ENCODE measurements at places on chromosomes 7 and 10.

GRCh38 chr10:86438091-86438749 is 71.6 kb upstream of the GRID1 start:
- no peak for DNase-seq

GRCh38 chr10:64690194-64690593 is 1169.0 kb downstream of the REEP3 start:
- DNase-seq: no peak

GRCh38 chr10:73863039-73863817 is 11.1 kb downstream of the CAMK2G start:
- DNase-seq: no peak

DNA sequence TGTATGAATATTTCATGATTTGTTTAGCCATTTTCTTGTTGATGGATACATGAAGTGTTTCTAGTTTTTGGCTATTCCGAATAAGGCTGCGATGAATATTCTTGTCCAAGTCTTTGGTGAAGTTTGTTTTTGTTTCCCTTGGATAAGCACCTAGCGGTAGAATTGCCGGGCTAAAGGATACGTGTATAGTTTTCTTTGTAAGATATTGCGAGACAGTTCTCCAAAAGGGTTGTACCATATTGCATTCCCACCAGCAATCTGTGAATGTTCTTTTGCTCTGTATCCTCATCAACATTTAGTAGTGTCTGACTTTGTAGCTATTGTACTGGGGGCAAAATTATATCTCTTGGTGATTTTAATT is 142.6 kb downstream of the DOCK1 start:
- no peak for DNase-seq

GRCh38 chr7:132141109-132141508 is 435.2 kb downstream of the PLXNA4 start:
- DNase-seq: no peak

DNA sequence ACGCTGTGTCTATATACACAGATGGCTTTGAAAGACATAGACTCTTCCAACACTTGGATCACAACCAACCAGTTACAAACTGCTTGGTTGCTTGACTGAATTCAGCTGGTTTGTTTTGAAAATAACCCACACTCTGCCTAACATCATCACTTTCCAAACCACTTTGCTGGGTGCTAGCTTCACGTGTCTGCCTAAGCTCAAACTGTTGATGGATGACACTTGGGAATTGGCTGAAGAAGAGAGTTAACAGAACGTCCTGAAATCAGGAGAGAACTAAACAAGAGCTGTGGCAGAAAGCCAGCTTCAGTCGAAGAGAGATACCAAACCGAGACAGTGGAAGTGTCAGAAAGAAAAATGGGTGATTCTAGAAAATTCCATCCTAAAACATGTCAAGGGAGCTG is 420.8 kb upstream of the AUTS2 start:
- DNase-seq: peak; percentile 60

- no peak for DNase-seq
Measured at GRCh38 chr10:57161157-57161556, 800.1 kb upstream of the ZWINT start.

DNA sequence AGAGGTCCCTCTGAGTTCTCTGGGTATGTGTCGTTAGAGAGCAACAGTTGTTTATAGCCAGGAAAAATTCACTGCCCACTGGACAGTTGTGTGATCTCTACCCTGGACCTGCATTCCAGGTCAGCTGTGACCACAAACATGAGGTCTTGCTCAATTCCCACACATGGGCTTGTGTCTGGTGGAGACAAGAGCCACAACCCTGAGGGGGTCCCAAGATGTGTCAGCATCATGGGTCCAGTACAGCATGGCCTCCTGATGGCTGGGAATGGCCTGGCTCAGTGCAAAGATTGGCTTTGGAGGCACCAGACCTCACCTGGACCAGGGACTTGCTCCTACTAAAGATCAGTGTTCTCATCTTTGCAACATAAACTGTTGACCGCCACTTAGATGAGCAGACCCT is 751.6 kb downstream of the GRID1 start:
- DNase-seq: no peak

DNA sequence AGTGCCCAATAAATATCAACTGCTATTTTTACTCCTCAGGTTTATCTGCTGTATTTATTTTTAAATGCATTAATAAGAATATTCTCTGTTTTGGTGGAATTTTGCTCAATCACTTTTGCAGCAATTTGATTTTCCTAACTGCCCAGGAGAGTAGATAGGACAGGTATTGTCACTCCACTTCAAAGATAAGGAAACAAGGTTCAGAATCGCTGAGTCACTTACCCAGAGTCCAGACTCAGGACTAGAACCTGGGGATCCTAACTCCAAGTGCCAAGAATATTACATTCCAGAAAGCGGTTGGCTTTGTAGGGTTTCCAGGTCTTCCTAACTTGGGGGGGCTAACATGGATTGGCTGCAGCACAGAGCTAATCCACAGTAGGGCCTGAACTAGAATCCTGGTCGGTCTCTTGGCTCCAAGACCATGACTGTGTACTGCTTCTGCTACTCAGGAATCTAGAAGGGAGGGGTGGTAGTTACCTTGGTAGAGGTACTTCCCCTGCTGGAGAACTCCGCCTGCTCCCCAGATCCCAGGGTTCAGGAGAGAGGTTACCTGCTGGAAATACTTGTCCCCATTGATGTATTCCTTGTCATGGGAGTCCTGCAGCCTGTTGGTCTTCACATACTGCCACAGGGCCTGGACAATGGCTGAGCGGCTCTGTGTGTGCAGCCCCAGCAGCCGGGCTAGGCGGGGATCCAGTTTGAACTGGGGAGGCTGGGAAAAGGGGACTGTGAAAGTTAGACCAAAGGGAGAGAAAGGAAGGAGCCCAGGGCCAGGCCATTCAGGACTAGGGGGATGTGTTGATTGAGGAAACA is 7.3 kb downstream of the SMARCD3 start:
- no peak for DNase-seq

- no peak for DNase-seq
Measured at GRCh38 chr10:85250304-85250703, 921.9 kb downstream of the CCSER2 start.

DNA sequence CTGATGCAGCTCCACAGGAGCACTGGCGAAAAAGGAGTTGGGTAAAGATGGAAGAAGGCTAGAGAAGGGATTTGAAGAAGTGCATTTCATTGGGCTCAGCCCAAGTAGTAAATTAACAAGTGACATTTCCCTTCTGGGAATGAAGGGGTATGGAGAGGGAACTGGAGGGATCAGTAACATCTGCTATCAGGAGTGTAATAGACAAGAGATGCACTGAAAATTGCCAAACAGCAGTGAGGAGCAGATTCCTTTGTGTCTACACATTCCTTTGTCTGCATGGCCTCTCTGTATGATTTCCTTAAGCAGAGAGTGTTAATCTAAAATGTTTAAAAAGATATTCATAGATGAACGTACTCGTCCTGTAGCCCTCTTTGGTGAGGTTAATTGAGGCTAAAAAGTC is 148.2 kb upstream of the FERD3L start:
- no peak for DNase-seq

DNA sequence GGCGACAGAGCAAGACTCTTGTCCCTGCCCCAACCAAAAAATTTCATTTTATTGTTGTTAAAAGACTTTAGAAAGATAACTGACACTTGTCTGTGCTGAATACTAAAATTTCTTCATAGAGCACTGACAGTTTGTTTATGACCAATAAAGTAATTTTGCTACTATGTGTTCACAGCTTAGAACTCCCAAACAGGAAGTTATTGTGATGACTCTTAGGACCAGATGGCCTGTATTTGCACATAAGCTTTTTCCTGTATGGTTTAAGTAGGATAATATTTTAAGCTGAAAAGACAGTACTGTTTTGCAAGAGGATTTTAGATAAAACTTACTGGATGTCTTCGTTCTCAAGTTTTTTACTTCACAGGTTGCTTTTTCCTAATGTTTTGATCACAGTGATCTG is 80.7 kb downstream of the MMRN2 start:
- DNase-seq: no peak

DNA sequence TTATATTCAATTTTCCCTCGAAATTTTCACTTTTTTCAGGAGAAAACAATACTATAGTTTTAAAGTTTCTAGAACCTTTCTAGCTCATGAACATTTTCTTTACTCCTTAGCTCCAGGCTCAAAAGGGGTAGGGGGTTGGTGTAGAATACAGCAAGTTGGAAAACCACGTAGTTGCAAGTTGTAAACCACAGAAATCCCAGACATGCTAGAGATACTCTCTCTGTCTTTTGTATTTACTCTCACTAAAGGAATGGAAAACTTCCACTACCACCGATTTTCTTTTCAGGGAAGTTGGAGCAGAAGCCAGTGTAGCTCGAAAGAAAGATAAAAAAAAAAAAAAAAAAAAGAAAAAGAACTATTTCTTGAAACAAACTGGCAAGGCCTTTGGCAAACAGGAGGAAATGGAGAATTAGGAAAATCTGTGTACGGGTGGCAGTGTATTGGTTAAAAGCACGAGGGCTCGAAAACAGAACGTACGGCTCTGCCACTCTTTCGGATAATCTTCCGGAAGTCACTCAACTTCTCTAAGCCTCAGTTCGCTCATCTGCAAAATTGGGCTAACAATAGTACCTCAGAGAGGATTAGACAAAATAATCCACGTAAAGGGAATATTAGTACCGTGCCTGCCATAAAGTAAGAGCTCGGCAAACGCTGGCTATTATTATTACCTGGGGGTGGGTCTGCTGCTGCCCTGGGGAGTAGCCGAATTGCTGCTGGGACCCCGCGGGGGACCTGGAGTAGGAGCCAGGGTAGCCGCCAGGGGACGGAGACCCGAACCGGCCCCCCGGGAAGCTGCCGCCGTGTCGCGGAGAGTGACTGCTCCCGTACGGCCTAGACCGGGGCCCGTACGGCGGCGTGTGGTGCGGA is 628 bp downstream of the MPLKIP start:
- DNase-seq: peak; percentile 27

DNA sequence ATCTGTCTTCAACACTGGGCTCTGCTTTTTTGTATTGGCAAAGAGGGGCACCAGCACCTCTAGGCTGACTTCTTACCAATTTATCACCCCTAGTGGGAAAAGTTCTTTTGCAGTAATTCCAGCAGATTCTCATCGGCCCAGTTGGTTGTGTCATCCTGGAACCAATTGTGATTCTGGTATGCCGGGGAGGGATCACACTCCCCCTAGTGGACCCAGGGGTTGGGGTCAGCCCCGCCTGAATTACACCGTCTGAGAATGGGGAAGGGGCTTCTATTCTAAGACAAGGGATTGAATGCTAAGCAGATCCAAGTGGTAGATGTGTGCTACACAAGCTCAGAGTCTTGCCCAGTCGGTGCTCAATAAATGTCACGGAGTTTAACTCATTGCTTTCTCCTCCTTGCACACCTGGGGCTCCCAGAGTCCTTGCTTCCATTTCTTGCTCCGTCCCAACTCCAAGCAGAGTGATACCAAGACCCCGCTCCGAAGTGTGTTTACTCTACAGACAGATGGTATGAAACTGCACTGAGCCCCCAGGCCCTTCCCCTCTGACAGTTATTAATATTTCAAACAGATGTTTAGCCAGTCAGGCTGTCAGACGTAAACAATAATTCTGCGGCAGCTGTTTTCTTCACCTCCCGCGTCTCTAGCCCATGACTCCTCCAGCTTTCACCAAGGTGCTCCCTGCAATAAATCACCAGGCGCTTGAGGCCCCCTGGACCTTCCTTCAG is 71.9 kb downstream of the C10orf105 start:
- no peak for DNase-seq

GRCh38 chr7:22343612-22344011 is 13.3 kb downstream of the RAPGEF5 start:
- no peak for DNase-seq

- no peak for DNase-seq
Measured at GRCh38 chr10:84026821-84027257, 112.5 kb upstream of the GHITM start.

GRCh38 chr7:155694851-155695250 is 50.4 kb downstream of the RBM33 start:
- no peak for DNase-seq

- DNase-seq: no peak
Measured at GRCh38 chr10:129972145-129972965, 8.3 kb upstream of the EBF3 start.

DNA sequence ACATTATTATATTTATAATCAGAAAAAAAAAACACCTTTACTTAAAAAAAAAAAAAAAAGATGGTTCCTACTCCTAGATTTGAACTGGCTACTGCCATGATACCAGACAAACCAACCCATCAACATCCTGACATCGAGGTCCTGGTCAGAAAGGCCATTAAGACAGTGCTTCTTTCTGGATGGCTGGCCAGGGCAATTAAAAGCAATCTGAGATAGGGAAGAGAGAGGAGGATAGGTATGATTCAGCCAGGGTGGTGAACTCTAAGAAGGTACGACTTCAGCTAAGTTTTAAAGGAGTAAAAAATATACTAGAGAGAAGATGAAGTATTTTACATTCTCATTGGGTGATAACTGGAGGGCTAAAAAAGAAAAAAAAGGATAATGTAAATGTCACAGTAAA is 139.0 kb downstream of the DOCK4 start:
- no peak for DNase-seq

DNA sequence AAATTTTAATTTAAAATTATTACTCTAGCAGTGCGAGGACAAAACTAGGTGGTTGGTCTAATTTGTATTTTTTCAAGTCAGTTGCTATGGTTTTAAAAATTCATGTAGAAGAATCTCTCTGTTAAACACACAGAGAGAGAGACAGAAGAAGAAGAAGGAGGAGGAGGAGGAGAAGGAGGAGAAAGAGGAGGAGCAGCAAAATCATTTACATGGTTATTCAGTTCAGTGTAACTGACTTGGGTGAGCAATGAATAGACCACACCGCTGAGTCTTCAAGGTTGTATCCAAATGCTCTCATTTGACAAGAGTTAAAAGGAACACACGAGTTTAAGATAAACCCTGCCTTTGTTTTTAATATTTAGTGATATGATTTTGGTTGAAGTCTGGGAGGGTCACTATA is 131.1 kb downstream of the PDE1C start:
- no peak for DNase-seq

Measured in testis (tissue), 5 donors.